ENCODE measurements at places on chromosomes 16 and 17. TPM values are rescaled to one million over a fixed set of nuclear protein-coding genes. Genes with fewer than 3 reads are reported as not detected.

DNA sequence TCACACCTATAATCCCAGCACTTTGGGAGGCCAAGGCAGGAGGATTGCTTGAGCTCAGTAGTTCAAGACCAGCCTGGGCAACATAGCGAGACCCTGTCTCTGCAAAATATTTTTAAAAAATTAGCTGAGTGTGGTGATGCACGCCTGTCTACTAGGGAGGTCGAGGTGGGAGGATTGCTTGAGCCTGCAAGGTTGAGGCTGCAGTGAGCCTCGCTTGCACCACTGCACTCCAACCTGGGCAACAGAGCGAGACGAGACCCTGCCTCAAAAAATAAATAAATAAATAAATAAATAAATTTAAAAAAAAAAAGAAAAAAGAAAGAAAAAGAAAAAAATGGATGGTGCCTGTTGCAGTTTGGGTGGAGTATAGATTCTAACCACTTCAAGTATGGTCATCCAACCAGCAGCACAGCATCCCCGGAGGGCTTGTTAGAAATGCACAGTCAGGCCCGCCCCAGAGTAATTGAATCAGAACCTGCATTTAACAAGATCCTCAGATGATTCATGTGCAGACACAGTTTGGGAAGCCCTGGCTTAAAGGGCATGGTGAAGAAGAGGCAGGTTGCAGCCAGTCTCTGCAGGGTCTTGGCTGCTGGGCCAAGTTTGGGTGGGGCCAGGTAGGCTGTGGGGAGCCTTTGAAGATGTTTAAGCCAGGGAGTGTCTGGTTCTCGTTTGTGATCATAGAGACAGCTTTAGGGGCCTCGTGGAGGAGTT is 40.8 kb downstream of the MRC2 start:
- no peaks in the 10 kb centered on the region for H3K36me3 ChIP-seq
- H3K27me3 ChIP-seq, result no peaks in the 10 kb centered on the region
- H3K4me3 ChIP-seq, result no peak overlapping the region
- H3K27ac ChIP-seq, result no peak overlapping the region

DNA sequence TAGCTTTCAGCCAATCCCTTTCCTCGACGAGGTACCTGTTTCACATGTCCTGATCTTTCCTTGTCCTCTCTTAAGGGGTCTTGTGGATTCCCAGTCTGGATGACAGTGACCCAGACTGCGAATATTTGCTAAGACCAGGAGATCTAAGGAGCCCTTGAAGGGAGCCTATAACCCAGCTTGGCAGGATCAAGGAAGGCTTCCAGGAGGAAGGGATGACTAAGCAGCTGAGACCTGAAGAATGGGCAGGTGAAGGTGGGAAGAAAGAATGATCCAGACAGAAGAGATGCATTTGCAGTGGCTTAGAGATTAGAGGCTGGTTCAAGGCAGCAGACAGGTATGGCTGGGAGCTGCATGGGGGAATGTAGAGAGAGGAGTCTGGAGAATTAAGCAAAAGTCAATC is 1.9 kb upstream of the PDK2 start:
- no peak overlapping the region for H3K27ac ChIP-seq
- peaks cover 29% of the 10 kb centered on the region for H3K4me1 ChIP-seq
- H3K4me3 ChIP-seq, result no peak overlapping the region

- no peaks in the 10 kb centered on the region for H3K36me3 ChIP-seq
- no peak overlapping the region for H3K4me3 ChIP-seq
- H3K27me3 ChIP-seq, result no peaks in the 10 kb centered on the region
- no peaks in the 10 kb centered on the region for H3K4me1 ChIP-seq
- no peak overlapping the region for H3K27ac ChIP-seq
Observed at GRCh38 chr16:29664091-29664921, 1.3 kb downstream of the SPN start.

- no peak for DNase-seq
- H3K4me1 ChIP-seq, result peaks cover 29% of the 10 kb centered on the region
- no peaks in the 10 kb centered on the region for H3K27me3 ChIP-seq
- no peaks in the 10 kb centered on the region for H3K36me3 ChIP-seq
- H3K27ac ChIP-seq, result peak overlapping the region; percentile 60
Observed at GRCh38 chr17:27531469-27531961, 75.3 kb downstream of the KSR1 start.

GRCh38 chr17:64213995-64214811 is 48.9 kb downstream of the TEX2 start:
- peaks cover 55% of the 10 kb centered on the region for H3K4me1 ChIP-seq
- H3K4me3 ChIP-seq, result no peak overlapping the region
- peak overlapping the region; percentile 78 for H3K27ac ChIP-seq
- no peaks in the 10 kb centered on the region for H3K27me3 ChIP-seq
- no peak for DNase-seq
- peaks cover 5% of the 10 kb centered on the region for H3K36me3 ChIP-seq

- H3K27me3 ChIP-seq, result no peaks in the 10 kb centered on the region
- no peak for DNase-seq
- peaks cover 38% of the 10 kb centered on the region for H3K4me1 ChIP-seq
- H3K4me3 ChIP-seq, result no peak overlapping the region
- no peak overlapping the region for H3K27ac ChIP-seq
- no peaks in the 10 kb centered on the region for H3K36me3 ChIP-seq
Observed at GRCh38 chr17:75553295-75554110, 28.0 kb downstream of the LLGL2 start.

GRCh38 chr17:49859991-49860953 is 12.4 kb upstream of the TAC4 start:
- DNase-seq, result no peak
- H3K36me3 ChIP-seq, result no peaks in the 10 kb centered on the region
- no peaks in the 10 kb centered on the region for H3K27me3 ChIP-seq
- no peak overlapping the region for H3K4me3 ChIP-seq
- H3K27ac ChIP-seq, result no peak overlapping the region

- H3K4me1 ChIP-seq, result peaks cover 17% of the 10 kb centered on the region
- no peak overlapping the region for H3K27ac ChIP-seq
- DNase-seq, result no peak
- no peaks in the 10 kb centered on the region for H3K36me3 ChIP-seq
- no peak overlapping the region for H3K4me3 ChIP-seq
Observed at GRCh38 chr16:9650284-9650683, 531.9 kb downstream of the GRIN2A start.

- no peak for DNase-seq
- no peaks in the 10 kb centered on the region for H3K36me3 ChIP-seq
- no peak overlapping the region for H3K4me3 ChIP-seq
- no peak overlapping the region for H3K27ac ChIP-seq
- peaks cover 50% of the 10 kb centered on the region for H3K4me1 ChIP-seq
Observed at GRCh38 chr16:81612351-81613163, 166.5 kb upstream of the PLCG2 start.

DNA sequence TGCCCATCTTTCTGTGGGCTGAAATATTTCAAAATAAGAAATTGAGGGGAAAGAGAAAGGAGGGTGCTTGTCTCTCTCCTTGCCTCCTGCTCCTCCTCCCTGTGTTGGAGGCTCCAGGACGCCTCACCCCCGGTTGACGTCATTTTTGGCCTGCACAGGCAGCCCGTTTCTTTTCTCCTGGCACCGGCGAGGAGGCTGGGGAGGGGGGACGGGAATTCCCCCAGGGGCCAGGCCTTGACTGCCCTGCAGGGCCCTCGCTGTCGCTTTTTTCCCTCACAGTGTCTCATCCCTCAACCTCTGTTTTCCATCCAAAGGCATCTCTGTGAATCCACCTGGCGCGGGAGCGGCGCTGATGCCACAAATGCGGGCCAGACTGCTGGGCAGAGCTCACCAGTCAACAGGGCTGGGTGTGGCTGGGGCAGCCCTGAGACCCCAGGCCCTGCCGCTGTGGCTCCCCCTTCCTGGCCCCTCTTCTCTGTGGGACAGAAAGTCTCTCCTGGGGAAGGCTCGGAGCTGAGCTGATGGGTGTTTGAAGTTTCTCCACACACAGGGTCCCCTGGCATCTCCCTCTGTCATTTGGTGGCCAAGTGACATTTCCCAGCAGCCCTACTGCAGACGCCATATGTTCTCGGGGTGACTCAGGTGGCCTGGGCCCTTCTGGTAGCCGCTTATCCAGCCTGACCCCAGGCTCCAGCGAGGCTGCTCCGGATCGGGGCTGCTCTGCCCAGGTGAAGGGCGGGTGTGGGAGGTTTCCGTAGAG is 16.0 kb downstream of the CENPX start:
- H3K4me1 ChIP-seq, result peaks cover 13% of the 10 kb centered on the region
- no peaks in the 10 kb centered on the region for H3K27me3 ChIP-seq
- no peak for DNase-seq
- H3K36me3 ChIP-seq, result no peaks in the 10 kb centered on the region

- DNase-seq, result no peak
- no peak overlapping the region for H3K27ac ChIP-seq
- no peaks in the 10 kb centered on the region for H3K27me3 ChIP-seq
- no peaks in the 10 kb centered on the region for H3K36me3 ChIP-seq
- no peak overlapping the region for H3K4me3 ChIP-seq
Observed at GRCh38 chr16:85072947-85073346, 39.3 kb downstream of the CIBAR2 start.

GRCh38 chr16:87970186-87970585 is 19.0 kb downstream of the BANP start:
- DNase-seq, result no peak
- H3K36me3 ChIP-seq, result no peaks in the 10 kb centered on the region
- peaks cover 27% of the 10 kb centered on the region for H3K4me1 ChIP-seq
- H3K4me3 ChIP-seq, result no peak overlapping the region
- no peaks in the 10 kb centered on the region for H3K27me3 ChIP-seq
- H3K27ac ChIP-seq, result no peak overlapping the region

GRCh38 chr16:77822661-77823060 is 34.3 kb downstream of the VAT1L start:
- H3K4me3 ChIP-seq, result no peak overlapping the region
- H3K36me3 ChIP-seq, result no peaks in the 10 kb centered on the region
- H3K4me1 ChIP-seq, result no peaks in the 10 kb centered on the region
- no peak overlapping the region for H3K27ac ChIP-seq

DNA sequence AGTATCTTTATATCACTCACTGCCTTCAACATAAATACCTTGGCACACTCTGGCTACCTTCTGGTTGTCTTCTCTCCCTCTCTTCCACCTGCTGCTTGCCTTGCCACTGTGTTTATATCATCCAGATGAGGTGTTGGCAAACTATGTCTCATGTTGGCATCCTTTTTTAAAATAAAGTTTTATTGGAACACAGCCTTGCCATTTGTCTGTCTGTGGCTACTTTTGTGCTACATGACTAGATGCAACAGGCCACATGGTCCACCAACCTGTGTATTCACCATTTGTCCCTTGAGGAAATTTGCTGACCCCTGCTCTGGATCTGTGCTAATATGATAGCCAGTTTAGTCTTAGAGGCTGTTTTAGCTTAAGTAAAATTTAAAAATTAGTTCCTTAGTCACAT is 36.8 kb downstream of the NSRP1 start:
- H3K4me1 ChIP-seq, result no peaks in the 10 kb centered on the region
- no peaks in the 10 kb centered on the region for H3K36me3 ChIP-seq
- no peaks in the 10 kb centered on the region for H3K27me3 ChIP-seq

- H3K4me3 ChIP-seq, result no peak overlapping the region
- no peaks in the 10 kb centered on the region for H3K36me3 ChIP-seq
- no peaks in the 10 kb centered on the region for H3K4me1 ChIP-seq
- no peak for DNase-seq
Observed at GRCh38 chr17:37211136-37211535, 164.6 kb upstream of the C17orf78 start.

- no peaks in the 10 kb centered on the region for H3K27me3 ChIP-seq
- no peaks in the 10 kb centered on the region for H3K4me1 ChIP-seq
- DNase-seq, result no peak
- H3K36me3 ChIP-seq, result no peaks in the 10 kb centered on the region
- no peak overlapping the region for H3K27ac ChIP-seq
- no peak overlapping the region for H3K4me3 ChIP-seq
Observed at GRCh38 chr16:58421059-58421458, 28.8 kb downstream of the GINS3 start.

DNA sequence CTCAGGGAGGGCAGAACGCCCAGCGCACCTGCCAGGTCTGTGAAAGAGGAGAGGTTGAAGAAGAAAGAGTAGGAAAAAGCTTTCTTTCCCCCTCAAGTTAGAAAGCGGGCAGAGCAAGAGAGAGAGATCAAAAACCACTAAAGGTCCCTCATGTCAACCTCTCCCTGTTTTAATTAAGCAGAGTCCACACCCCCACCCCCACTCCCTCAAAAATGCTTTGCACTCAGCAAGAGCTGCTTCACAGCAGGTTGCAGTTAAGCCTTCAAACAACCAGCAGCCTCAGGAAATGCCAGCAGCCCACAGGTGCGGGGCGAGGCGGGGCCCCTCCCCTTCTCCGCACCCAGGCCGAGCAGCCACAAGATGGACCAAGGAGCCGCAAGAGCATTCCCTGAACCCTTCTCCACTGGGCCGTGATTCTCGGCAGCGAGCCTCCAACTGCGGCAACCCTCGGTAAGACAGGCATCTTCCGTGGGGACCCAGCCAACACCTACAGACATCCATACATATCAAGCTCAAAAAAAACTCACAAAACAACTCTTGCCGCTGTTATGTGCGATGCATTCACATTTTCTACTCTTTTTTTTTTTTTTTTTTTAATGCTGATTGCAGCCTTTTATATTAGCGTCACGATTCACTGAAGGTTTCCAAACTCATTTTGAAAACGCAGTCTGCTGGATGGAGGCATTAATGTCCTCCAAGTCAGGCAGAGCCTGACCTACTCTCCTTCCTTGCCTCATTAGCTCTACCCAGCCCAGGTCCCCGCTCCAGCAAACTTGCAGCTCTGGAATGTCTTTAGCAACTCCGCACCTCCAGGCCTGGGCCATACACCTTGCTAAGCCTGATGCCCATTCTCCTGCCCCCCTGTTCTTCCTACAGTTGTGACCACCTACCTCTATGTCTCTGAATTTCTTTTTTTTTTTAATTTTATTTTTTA is 66.1 kb downstream of the AXIN2 start:
- H3K36me3 ChIP-seq, result no peaks in the 10 kb centered on the region
- peaks cover 10% of the 10 kb centered on the region for H3K4me1 ChIP-seq
- peak; percentile 81 for DNase-seq
- no peak overlapping the region for H3K4me3 ChIP-seq
- H3K27me3 ChIP-seq, result no peaks in the 10 kb centered on the region
- peak overlapping the region; percentile 42 for H3K27ac ChIP-seq

- H3K4me3 ChIP-seq, result no peak overlapping the region
- no peak for DNase-seq
- H3K27ac ChIP-seq, result no peak overlapping the region
- no peaks in the 10 kb centered on the region for H3K27me3 ChIP-seq
- H3K4me1 ChIP-seq, result no peaks in the 10 kb centered on the region
- H3K36me3 ChIP-seq, result peaks cover 34% of the 10 kb centered on the region
Observed at GRCh38 chr17:7515911-7516610, 31.9 kb downstream of the POLR2A start.

- H3K27ac ChIP-seq, result no peak overlapping the region
- no peak for DNase-seq
- no peak overlapping the region for H3K4me3 ChIP-seq
- H3K4me1 ChIP-seq, result no peaks in the 10 kb centered on the region
- H3K27me3 ChIP-seq, result no peaks in the 10 kb centered on the region
Observed at GRCh38 chr17:80751070-80751945, 206.7 kb downstream of the RPTOR start.

- no peak for DNase-seq
- no peaks in the 10 kb centered on the region for H3K27me3 ChIP-seq
- H3K4me3 ChIP-seq, result no peak overlapping the region
- H3K4me1 ChIP-seq, result peaks cover 6% of the 10 kb centered on the region
- no peak overlapping the region for H3K27ac ChIP-seq
Observed at GRCh38 chr17:81120149-81120484, 45.2 kb upstream of the PVALEF start.

GRCh38 chr17:56638591-56639051 is 45.1 kb downstream of the NOG start:
- no peak for DNase-seq
- no peaks in the 10 kb centered on the region for H3K27me3 ChIP-seq
- H3K4me3 ChIP-seq, result no peak overlapping the region

The CORO6 gene
- total RNA-seq, result 86.9 TPM

The DPEP2 gene
- 1.9 TPM for total RNA-seq

The NPIPB4 gene
- total RNA-seq, result 57.0 TPM

The IRX5 gene
- 1.3 TPM for total RNA-seq

The TRAF7 gene
- 27.7 TPM for total RNA-seq

The KRT9 gene
- not detected for total RNA-seq

The NRN1L gene
- 2.0 TPM for total RNA-seq

The MYO1D gene
- total RNA-seq, result 92.6 TPM
